ENCODE measurements at places on chromosomes 13 and 19.
A peak's percentile ranks its signal among the peaks of the same experiment; 100 is the strongest.

GRCh38 chr13:110201114-110201513 lies 105.8 kb downstream of the COL4A1 start:
- DNase-seq: no peak

DNA sequence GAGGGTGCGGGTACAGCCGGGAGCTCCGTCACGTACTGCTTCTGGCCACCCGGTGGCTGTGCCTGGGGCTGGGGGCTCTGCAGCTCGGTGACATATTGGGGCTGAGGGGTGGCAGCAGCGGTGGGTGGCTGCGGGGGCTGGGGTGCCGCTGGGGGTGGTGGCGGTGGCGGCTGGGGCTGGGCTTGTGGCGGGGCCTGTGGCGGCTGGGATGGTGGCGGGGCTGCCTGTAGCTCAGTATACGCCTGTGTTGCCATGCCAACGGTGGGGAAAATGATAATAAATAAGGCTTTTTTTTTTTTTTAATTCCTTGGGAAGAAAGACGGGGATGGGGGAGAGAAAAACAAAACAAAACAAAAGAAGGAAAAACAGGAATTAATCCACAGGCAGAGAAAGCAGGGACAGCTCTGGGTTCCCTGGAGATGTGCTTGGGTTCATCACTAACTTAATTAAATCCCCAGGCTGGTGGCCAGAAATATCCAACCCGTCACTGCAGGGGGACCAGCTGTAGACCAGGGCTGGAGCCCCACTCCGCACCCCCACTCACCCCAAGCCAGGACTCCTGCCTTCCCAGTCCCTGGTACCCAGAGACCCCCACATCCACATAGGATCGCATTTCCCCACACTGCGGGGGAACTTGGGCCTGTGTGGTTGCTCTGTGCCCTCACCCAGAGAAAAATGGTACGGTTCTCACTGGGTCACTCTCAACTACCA lies 12.4 kb downstream of the RFX1 start:
- no peak for DNase-seq

DNA sequence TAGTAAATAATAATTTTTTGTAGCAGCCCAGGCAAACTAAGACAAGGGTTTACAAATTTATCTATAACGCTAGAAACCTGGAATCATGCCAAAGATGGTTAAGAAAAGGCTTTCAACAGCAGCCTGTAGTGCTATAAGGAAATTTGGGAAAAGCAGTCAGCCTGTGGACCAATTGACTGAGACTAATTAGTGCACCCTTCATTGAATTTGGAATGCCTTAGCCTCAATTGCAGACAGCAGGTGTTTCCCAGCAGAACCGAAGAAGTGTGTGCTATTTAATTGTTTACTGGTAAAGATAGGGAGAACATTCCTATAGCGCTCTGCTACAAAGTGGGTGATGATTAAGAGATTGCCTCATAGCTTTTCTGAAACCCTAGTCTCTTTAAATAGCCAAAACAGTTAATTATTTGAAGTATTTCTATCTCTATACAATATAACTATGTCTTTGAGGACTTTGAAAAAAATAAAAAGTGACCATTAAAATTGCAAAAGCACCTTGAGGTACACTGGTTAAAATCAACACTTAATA lies 1884.3 kb upstream of the PCDH20 start:
- no peak for DNase-seq

GRCh38 chr13:89930861-89931260 lies 1416.6 kb upstream of the MIR17HG start:
- DNase-seq: no peak

DNA sequence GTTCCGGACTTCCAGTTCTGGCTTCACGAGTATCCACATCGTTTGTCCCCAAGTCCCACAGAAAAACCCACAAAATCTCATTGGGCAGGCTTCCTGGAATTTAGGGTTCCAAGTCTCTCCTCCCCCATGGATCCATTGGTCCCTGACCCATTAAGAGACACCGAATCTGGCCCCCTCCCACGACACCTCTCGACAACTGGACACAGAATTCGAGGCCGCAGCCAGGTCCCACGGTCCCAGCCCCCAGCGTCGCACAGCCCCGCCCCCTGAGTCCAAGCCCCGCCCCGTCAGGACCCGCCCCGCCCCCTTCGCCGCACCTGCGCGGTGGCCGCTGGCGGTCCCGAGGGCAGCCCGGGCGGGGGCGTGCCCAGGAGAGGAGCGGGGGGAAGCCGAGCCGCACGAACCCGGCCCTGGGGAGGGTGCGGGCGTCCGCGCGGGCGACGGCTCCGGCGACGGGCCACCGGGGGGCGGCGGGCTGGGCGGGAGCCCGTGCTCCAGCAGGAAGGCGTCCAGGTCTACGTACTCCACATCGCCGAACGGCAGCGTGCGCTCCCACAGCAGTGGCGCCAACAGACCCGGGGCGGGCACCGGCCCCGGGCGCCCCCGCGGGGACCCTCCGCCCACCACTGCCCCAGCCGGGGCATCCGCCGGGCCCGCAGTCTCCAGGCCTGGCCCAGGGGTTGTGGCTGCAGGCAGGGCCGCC lies 1.8 kb downstream of the DBP start:
- DNase-seq: peak; percentile 76

DNA sequence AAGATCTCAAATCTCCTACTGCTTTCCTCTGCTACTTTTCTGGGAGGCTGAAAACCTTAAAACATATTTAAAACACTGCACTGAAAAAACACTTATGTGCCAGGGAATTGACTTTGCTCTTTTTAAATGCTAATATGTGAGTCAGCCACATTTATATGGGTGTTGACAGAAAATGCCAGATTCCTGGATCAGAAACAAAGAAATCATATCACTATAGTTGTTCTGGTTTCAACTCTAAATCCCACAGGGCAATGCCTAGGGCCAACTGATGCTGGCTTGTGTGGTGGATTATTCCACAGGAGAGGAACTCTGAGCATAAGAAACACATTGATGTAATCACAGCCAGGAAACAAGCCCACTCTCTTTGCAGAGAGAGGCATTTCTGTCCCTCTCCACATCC lies 1439.0 kb upstream of the SPRY2 start:
- no peak for DNase-seq

DNA sequence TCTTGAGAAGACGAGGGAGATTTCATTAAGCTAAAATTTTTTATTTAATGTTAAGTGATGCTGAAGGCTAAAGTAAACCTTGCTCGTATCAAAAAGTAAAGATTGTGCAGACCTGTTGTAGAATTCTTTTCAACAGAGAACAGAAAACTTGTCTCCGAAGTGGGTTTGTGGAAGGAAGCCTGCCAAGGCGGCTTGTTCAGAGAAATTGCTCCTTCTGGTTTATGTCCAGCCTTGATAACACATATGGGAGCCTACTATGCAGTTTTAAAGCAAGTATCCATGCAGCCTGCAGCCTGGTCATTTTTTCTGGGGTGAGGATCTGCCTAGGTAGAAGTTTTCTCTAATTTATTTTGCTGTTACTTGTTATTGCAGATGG lies 1.4 kb downstream of the MLNR start:
- no peak for DNase-seq

DNA sequence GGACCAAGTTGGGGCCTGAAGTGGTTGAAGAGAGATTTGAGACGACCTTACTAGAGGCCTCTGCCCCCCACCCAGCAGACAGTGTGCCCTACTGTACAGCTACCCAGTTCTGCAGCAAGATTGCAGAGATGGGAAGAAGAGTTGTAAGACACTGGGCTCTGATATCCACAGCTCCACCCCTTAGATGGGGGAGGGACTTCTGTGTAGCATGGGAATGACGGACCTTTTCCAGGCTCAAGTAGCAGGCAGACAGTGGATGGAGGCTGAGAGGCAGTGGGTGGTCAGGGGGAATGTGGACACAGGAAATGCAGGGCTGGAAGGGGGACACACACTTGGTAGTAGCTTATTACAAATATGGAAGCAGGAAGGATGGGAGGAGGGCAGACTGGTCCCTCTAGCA lies 13.0 kb downstream of the LRFN3 start:
- DNase-seq: no peak

- no peak for DNase-seq
These were observed at the start of gene FCER2 for GRCh38 chr19:7701654-7702457. FCER2 (minus strand) TSS chr19:7702131; CDS start chr19:7699760, 2,371 bp downstream.

GRCh38 chr13:104832231-104832630 lies 1703.2 kb downstream of the EFNB2 start:
- DNase-seq: no peak

- DNase-seq: no peak
These were observed 31.2 kb downstream of the MPHOSPH8 start for GRCh38 chr13:19664481-19665230.

GRCh38 chr13:114035583-114036531 lies 62.0 kb upstream of the C13orf46 start:
- DNase-seq: no peak
